Hematopoietic multipotent progenitor cell treated with erythropoietin and hydrocortisone succinate and interleukin-3 and kit ligand, for 15 days (in vitro differentiated cells): ENCODE measurements at places on chromosomes 3 and 15.
A peak's percentile ranks its signal among the peaks of the same experiment; 100 is the strongest.

DNA sequence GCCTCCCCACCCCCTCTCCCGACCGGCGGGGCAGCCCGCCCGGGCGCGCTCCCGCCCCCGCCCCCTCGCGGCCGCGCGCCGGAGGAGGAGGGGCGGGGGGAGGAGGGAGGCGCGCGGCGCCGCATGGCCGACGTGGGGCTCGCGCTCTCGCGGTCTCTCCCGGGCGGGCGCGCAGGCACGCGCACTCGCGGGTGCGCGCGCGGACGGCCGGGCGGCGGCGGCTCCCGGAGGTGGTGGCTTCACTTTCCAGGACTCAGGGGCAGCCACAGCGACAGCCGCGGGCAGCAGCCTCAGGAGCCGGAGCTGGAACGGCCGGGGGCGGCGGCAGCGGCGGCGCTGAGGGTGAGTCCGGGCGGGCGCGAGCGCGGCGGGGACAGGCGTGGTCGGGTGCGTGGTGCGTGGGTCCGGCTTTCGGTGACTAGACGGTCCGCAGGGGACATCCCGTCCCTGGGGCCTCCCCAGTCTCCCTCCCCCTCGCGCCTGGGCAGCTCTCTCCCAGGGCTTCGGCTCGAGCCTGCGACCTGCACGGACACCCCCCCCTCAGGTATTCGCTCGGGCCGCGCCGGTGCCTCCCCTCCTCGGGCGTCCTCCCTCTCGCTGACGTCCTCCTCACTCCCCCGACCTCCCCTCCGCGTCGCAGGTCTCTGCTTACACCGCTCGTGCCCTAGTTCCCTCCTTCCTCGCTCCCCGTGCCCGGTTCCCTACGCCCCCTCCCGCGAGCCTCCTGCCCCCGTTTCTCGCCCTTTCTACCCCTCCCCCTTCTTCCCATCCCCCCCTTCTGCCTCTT is at the start of gene UBE2E2:
UBE2E2 (plus strand) TSS at position 407 of the 787 bp plus-strand sequence.
- no peak for DNase-seq

DNA sequence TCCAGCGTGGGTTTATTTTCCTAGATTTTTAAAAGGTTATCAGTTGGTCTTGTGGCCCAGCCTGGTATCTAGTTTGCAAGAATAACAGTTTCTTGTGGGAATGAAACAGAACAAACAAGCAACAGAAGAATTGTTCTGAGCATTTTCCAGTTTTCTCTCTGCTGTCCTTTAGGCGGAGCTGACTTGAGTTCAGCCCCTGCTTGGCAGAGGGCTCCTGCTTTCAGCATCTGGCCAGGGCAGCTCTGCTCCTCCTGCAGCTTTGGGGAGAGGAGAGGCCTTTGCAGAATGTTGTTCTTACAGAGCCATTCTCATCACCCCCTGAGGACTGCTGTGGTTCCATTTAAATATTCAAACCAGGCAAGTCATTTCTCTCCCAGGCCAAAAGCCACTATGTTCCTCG is 117.7 kb downstream of the ALDH1A2 start:
- no peak for DNase-seq

DNA sequence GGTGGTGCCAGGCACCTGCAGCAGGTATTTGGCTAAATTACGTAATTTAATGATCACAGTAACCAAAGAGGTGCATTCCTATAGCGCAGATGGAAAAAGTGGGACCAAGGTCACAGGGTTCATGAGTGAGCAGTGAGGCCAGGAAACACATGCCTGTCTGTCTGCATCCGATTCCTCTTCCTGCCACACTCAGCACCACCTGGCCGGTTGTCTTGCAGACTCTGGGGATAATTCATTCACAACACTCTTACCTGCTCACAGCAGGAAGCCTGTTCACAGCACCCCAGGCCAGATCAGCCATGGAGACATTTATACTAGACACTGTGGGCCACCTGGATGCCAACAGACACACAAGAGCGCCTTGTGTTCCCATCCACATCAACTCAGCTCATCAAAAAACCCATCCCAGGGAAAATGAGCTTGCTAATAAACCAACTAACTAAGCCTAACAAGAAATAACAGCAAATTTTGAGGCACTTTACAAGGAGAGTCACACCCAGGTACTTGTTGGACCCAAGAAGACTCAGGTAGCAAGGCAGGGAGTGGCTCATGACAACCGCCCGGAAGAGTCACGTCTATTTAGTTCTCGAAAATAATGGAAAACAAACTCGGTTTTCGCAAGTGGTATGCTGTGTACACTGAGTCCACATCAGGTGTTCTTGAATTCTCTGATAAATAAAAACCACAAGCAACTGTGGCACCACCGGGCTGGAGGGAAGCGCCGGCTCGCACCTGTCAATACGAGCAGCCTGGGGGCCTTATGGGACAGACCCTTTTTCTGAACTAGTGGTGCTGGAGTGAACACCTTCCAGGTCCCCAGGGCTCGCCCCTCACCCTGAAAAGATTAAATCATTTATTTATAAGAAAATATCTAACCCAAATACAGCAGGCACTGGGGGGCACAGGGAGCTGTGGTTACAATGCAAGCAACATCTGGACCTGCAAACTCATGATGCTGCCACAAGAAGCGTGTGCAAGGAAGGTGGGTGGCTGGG is 40.5 kb downstream of the FAM174B start:
- no peak for DNase-seq

DNA sequence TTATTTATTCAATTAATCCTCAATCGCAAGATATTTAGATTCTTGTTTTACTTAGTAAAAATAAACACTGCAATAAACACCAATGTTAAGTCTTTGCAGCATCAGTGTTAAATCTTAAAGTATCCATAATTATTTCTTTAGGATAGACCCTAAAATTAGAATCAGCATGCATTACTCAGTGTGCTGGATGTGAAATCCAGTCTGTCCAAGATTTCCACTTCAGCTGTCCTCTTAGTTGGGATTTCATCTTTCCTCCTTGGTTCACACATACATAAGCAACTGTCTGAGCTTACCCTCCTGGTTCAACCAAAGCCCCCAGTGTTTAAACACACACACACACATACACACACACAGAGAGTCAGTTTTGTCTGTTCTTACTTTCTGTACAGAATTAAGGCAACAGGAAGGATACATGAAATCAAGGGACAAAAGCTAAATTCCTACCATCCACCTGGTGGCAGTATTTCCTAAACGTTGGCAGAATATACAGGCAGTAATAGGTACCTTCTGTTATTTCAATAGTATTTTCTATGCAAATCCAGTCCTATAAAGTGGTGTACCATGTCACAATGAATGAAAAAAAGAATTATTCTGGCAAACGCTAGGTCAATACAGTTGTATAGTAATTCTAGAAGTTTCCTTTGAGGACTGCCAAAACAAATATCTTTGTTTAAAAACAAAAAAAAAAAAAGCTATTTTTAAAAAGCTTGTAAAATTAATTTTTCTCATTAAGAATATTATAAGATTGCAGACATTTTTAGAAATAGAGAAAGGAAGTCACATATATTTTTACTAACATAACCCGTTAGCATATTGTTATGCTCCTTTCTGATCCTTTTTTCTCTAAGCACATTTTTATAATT is 27.3 kb upstream of the DMXL2 start:
- DNase-seq: peak; percentile 77

GRCh38 chr15:90934256-90934948 is 683 bp upstream of the UNC45A start:
- peak; percentile 89 for DNase-seq

DNA sequence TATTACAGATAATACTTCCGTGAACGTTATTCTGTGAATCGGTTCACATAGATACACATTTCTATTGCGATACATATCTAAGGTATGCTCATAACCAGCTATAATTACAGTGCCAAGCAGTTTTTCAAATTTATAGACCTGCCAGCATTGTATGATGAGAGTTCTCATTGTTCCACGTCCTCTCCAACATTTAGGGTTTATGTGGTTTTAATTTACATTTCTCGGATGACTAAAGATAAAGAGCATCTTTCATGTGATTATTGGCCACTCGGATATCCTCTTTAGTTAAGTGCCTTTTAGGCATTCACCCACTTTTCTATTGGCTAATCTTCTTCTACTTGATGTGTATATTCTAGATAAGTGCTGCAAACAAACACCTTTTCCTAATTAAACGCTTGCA is 134.7 kb upstream of the CCDC54 start:
- no peak for DNase-seq

- no peak for DNase-seq
These were observed 102.9 kb downstream of the SEMA6D start for GRCh38 chr15:47820057-47820746.

DNA sequence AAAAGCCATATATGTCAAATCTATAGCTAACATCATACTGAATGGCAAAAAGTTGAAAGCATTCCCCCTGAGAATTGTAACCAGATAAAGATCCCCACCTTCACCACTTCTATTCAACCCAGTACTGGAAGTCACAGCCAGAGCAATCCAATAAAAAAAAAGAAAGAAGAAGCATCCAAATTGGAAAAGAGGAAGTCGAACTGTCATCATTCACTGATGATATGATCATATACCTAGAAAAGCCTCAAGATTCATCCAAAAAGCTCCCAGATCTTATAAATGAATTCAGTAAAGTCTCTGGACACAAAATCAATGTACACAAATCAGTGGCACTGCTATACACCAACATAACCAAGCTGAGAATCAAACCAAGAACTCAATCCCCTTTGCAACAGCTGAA is 97.4 kb downstream of the CBLB start:
- DNase-seq: no peak
